Heart left ventricle (tissue), 16 donors: ENCODE measurements at places on chromosomes 16 and 17. TPM values are rescaled to one million over a fixed set of nuclear protein-coding genes. Genes with fewer than 3 reads are reported as not detected.

Gene RNF43
- 1.9 TPM for polyA plus RNA-seq

Gene P2RX5
- 13.1 TPM for polyA plus RNA-seq

Gene IKZF3
- 0.11 TPM for polyA plus RNA-seq

Gene TMEM88
- 97.7 TPM for polyA plus RNA-seq

Gene TBC1D26
- not detected for polyA plus RNA-seq

Gene SMTNL2
- polyA plus RNA-seq = 2.1 TPM

Gene NOTUM
- 0.80 TPM for polyA plus RNA-seq

Gene PRSS53
- 0.84 TPM for polyA plus RNA-seq

Gene BRCA1
- polyA plus RNA-seq = 2.7 TPM

Gene SLC5A10
- 0.04 TPM for polyA plus RNA-seq

Gene GPR139
- polyA plus RNA-seq = not detected

Gene KCNH4
- 0.08 TPM for polyA plus RNA-seq

Gene MPV17L
- 7.1 TPM for polyA plus RNA-seq

Gene PSME3IP1
- polyA plus RNA-seq = 37.8 TPM

Gene ASPHD1
- polyA plus RNA-seq = not detected

Gene PPP1R1B
- 2.5 TPM for polyA plus RNA-seq

Gene DNAH2
- 0.04 TPM for polyA plus RNA-seq

Gene KIAA0513
- polyA plus RNA-seq = 6.7 TPM

Gene PIGL
- 13.3 TPM for polyA plus RNA-seq

Gene EPX
- not detected for polyA plus RNA-seq

Gene MYH1
- not detected for polyA plus RNA-seq

Gene LGALS9B
- not detected for polyA plus RNA-seq

Gene ITGA2B
- 0.34 TPM for polyA plus RNA-seq

Gene KRTAP16-1
- not detected for polyA plus RNA-seq

Gene TEKT3
- 0.06 TPM for polyA plus RNA-seq

Gene SLC2A4
- polyA plus RNA-seq = 48.5 TPM
